ENCODE measurements at places on chromosomes 2 and 18. TPM values are rescaled to one million over a fixed set of nuclear protein-coding genes. Genes with fewer than 3 reads are reported as not detected.
A peak's percentile ranks its signal among the peaks of the same experiment; 100 is the strongest.

ACKR3 gene
- total RNA-seq, result 0.20 TPM

CPO gene
- 0.32 TPM for total RNA-seq

DNA sequence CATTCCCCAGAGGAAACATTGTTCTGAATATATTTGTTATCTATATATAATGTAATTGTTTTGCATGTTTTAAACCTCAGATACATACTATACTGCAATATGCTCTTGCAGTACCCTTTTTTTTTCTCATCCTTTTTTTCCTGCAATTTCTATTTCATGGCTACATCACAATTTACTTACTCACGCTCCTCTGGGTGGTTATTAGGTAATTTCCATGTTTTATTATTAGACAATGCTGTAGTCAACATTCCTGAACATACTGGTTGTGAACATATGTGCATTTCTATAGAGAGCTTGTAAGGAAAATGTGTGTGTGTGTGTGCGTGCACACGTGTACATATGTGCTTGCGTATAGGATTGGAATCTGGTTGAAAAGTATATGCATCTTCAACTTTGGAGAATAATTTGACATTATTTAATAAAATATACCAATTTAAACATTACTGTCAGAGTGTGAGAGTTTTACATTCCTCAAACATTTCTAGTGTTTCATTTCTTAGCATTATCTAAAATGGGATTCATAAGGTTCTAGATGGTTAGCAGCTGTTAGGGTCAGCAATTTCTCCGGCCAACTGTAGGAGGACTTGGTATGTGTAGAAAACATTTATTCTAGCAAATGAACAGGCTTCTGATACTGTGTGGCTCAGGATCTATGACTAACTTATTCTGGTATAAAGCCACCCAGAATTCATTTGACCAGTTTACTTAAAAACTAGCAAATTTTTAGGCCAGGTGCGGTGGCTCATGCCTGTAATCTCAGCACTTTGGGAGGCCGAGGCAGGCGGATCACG is 22.4 kb downstream of the NCOA1 start:
- H3K4me3 ChIP-seq, result no peak overlapping the region
- no peaks in the 10 kb centered on the region for H3K36me3 ChIP-seq
- no peaks in the 10 kb centered on the region for H3K4me1 ChIP-seq
- no peak for DNase-seq
- no peaks in the 10 kb centered on the region for H3K27me3 ChIP-seq

DNA sequence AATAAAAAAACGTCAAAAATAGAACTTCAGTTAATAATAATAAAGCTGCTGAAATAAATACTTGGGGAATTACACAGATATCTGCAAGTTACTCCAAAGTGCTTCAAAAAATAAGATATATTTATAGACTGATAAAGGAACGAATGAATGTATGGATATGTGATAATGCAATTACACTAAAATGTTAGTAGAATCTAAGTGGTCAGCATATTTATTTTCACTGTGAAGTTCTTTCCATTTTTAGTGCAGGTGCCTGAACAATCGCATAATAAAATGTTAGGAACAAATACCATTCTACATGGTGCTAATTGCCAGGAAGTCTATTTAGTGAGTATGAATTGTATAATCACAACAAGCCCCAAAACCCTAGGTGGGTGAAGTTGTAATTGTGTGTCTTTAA is 169.6 kb upstream of the RGPD4 start:
- H3K27ac ChIP-seq, result no peak overlapping the region
- H3K27me3 ChIP-seq, result no peaks in the 10 kb centered on the region
- H3K4me1 ChIP-seq, result no peaks in the 10 kb centered on the region
- no peaks in the 10 kb centered on the region for H3K36me3 ChIP-seq
- H3K4me3 ChIP-seq, result no peak overlapping the region

- H3K4me1 ChIP-seq, result no peaks in the 10 kb centered on the region
- DNase-seq, result no peak
- H3K27ac ChIP-seq, result no peak overlapping the region
- no peaks in the 10 kb centered on the region for H3K27me3 ChIP-seq
- H3K36me3 ChIP-seq, result no peaks in the 10 kb centered on the region
- no peak overlapping the region for H3K4me3 ChIP-seq
Measured at GRCh38 chr18:27785815-27786471, 391.0 kb downstream of the CDH2 start.

GRCh38 chr2:170301626-170302025 is 123.7 kb downstream of the MYO3B start:
- H3K27me3 ChIP-seq, result no peaks in the 10 kb centered on the region
- H3K4me3 ChIP-seq, result no peak overlapping the region
- no peak for DNase-seq
- no peaks in the 10 kb centered on the region for H3K36me3 ChIP-seq
- no peak overlapping the region for H3K27ac ChIP-seq

DNA sequence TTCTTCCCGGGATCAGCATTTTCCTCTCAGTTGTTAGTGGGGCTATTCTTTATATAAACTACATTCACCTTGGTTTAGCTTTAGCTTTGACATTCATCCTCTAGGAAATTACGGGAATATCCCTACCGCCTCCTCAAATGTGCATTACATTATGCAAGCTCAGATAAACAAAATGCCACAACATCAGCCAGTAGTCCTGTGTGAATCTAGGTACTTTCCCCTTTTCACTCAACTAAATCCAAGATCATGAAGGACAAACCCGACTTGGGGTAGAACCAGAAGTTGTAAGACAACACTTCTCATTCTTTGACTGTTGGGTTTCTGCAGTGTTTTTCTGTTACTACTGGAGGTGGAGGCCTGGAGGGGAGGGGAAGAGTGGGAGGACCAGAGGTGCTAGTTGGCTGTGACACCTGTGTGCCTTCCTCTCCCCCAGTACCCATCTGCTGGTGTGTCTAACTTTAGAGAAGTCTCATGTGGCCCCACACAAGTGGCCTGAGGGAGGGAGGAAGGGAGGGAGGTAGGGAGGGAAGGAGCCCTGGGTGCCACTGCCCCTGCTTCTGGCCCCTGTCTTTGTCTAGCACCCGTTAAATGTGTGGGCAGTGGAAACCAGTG is 84.8 kb upstream of the BCL2L11 start:
- H3K27ac ChIP-seq, result no peak overlapping the region
- H3K36me3 ChIP-seq, result no peaks in the 10 kb centered on the region
- H3K4me3 ChIP-seq, result no peak overlapping the region
- H3K27me3 ChIP-seq, result no peaks in the 10 kb centered on the region
- DNase-seq, result no peak

- H3K4me1 ChIP-seq, result peaks cover 15% of the 10 kb centered on the region
- H3K36me3 ChIP-seq, result peaks cover 4% of the 10 kb centered on the region
- H3K27ac ChIP-seq, result peak within 1 kb of the TSS; percentile 85
- peak; percentile 32 for DNase-seq
Measured at GRCh38 chr2:241315879-241316631, at the start of gene SEPTIN2. TSS of gene SEPTIN2 (plus strand) at chr2:241315925. CDS start at chr2:241324233, 8,308 bp downstream.
